Stimulated activated CD4-positive, alpha-beta T cell treated with anti-CD3 and anti-CD28 coated beads, Interleukin-2, amount 100 ng/mL, for 48 hours (primary cell): ENCODE measurements at places on chromosomes 13 and 19.

GRCh38 chr13:99977334-99977911 is 4.2 kb upstream of the ZIC2 start:
- no peak for DNase-seq

DNA sequence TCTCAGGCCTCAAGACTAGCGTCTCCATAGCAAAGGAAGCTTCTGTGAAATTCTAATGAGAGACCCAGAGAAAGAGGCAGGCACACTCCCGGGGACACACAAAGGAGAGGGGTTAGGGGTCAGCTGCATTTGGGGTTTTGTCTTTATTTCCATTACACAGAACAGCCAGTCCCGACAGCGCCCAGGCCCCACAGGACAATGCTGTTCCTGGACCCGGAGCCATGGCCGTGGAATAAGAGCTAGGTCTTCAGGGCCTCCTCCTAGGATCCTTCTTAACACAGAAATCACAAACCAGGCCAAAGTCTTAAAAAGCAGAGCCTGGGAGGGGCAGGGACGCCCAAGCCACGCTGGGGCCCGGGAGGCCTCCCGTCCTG is 22.8 kb downstream of the KCTD15 start:
- no peak for DNase-seq

DNA sequence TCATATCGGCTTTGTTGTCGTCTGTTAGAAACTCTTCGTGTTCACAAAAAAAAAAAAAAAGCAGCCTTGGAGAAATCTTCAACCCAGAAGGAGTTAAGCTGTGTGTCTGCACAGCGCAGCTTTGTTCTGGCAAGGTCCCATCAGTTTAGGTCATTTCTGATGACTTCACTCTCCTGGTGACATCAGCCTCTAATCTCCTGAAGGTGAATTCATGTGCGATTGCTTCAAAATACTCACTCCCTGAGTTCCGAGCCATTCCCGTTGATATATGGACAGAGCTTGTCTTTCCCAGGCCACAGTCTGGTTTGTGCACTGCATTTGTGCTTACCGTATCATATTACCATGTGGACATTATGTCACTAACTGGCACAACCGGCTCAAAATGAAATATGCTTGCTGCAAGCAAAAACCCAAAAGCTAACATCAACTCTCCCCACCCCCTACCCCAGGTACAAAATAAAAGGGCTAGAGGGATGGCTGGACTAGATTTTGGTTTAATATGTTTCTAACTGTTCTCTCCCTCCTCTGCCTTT is 342.4 kb downstream of the KCNRG start:
- no peak for DNase-seq

DNA sequence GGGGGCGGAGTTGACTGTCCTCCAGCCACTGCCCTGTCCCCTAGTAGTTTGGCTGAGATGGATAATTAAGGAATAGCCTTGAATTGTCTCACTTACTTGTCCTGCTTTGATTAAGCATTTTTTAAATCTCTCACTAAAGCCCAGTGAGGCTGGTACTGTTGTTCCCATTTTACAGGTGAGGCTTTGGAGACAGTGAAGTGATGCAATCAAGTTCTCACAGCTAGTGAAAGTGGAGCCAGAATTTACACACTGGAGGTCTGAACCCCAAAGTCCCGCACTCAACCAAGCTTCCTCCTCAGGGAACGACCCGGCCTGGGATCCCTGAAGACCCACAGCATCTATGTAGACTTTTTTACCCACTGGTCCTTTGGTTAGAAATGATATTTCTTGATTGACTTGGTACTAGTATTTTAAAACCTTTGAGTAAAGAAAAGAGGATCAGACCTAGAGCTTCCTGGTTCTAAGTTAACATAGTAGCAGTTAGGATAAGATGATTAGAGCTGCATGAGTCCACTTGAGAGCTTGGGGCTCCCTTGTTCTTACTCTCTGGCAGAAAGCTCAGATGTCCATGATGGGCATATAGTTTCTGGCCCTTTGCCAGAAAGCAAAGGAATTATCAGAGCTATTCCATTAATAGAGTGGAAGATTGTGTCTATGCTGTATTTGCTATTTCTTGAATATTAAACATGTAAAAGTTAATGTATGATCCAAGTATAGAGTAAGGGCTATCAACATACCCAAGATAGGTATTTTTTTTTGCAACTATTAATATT is 154.3 kb downstream of the LMO7 start:
- DNase-seq = no peak

- no peak for DNase-seq
These were observed 3.5 kb downstream of the KLF2 start for GRCh38 chr19:16327911-16328823.

DNA sequence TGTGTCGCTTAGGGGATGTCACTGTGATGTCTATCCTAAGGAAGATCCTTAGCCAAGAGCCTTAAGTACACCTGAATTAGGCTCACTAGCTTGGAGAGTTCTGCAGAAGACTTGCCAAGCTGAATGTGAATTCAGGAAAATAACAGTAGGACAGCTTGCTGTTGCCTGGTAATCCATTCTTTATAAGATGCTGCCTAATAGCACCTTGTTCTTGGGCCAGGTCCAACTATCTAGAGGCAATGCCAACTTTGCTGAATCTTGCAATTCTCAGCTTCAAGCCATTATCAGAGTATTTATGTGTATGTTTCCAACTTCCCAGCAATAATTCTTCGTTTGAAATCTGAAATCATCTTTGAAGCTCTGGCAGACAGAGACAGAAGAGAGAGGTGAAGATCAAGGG is 102.8 kb downstream of the PCDH17 start:
- no peak for DNase-seq

DNA sequence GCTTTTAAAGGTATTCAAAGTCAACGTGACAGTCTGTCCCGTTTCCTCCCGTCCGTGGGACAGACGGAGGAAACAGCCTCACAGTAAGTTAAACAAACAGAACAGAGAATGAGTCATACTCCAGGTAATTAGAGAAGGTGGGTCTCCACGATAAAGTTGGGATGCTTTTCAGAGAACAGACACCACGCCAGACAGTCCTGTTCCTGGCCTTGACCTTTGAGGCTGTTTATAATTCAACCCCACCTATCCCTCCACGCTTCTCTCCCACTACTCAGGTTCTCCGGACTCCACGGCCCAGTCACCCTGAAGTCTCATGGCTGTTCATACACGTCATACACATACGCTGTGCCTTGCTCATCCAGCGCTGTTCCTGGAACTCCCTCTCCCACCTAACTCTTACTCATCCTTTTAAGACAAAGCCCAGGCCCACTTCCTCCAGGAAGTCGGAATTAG is 42.5 kb downstream of the ARHGEF18 start:
- DNase-seq = no peak

DNA sequence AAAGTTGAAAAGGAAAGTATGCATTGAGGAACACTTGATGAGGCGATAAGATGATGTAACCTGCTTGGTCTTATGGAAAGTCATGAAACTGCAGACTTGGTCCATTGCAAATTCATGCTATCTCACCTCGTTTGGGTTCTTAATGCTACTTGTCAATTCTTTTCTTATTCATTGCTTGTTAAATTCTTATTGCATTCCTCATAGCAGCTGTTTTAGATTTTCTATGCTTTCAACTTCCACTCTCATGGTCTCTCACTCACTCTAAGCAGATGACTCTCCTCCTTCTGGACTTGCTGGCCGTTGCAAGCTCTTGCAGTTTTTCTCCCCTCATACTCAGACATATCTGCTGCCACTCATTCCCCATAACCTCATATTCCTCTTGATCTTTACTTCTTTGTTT is 67.8 kb upstream of the CSNK1A1L start:
- no peak for DNase-seq

DNA sequence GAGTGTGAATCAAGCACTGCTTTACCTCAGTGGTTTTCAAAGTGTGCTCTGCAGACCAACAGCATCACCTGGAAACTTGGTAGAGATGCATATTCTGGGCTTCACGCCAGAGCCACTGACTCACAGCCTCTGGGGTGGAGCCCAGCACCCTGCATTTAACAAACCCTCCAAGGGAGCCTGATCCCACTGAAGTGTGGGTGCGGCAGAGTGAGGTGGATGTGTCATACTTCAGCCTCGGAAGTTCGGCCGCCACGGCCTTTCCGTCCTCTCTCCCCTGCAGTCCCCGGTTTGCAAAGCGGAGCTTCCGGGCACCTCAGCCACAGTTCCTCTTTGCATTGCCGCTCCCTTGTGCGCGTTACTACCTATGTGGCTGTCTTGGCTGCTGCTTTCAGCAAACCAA is 33.3 kb upstream of the MICU2 start:
- DNase-seq = peak; percentile 9

GRCh38 chr19:42074513-42075363 is 1.2 kb upstream of the ZNF574 start:
- no peak for DNase-seq

- DNase-seq = no peak
These were observed 813.8 kb downstream of the UQCRFS1 start for GRCh38 chr19:28399187-28399586.

GRCh38 chr13:94112731-94113130 is 366.8 kb downstream of the DCT start:
- DNase-seq = no peak

GRCh38 chr13:99883805-99884204 is 87.8 kb downstream of the ZIC5 start:
- no peak for DNase-seq

DNA sequence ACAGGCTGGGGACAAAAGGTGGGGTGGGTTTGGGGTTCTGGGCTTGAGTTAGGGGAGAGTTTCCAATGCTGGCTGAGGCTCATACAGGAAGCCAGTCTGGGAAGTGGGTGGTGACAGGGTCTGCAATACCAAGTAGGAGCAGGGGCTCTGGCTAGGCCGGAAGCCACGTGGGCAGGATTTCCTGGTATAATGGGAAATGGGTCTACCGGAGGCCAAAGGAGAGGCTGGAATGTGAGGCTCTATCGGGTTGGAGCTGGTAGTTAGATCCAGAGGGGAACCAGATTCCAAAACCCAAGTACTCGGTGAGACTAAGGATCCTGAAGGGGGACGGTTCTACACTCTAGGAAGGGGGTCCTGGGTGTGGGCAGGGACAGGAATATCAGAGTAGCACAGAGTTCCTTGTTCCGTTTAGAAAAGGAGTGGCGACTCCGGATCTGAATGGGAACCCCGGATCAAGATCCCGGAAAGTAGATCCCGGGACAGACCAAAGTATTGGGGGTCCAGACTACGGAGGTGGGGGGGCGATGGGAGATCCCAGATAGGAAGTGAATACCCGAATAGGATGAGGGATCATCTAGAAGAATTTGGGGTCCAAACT is 802 bp downstream of the CDC37 start:
- DNase-seq = no peak

GRCh38 chr13:31949486-31949885 is 82.1 kb upstream of the FRY start:
- DNase-seq = no peak

DNA sequence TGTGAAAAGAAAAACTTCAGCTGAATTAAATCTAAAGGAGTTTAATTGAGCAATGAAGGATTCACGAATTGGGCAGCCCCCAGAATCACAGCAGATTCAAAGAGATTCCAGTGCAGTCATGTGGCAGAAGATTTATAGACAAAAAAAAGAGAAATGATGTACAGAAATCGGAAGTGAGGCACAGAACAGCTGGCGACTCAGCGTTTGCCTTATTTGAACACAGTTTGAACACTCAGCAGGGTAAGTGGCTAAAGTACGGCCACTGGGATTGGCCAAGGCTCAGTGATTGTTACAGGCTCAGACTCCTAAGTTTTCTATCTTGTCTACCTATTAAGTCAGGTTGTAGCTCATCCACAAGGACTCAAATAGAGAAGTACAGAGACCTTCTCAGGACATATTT is 11.6 kb upstream of the CFAP97D2 start:
- DNase-seq = no peak

DNA sequence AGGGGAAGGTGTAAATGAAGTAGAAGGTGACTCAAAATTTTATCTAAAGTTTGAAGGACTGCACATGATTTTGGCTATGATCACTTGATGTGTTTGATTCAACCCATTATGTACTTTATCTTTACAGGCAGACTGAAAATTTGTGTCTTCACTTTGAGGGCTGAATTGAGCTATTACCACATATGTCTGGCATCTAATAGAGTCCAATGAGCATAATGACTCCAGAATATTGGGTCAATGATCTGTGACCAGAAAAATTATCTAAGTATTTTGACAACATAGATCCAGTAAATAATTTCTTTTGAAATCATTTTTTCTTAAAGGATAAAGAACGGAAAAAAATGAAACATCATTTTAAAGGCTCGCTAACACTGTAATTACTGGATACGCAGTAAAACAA is 2810.0 kb downstream of the PCDH9 start:
- no peak for DNase-seq

GRCh38 chr13:72342364-72342763 is 385.1 kb downstream of the MZT1 start:
- no peak for DNase-seq

- no peak for DNase-seq
These were observed 27.4 kb downstream of the LRCH1 start for GRCh38 chr13:46580362-46580839.

DNA sequence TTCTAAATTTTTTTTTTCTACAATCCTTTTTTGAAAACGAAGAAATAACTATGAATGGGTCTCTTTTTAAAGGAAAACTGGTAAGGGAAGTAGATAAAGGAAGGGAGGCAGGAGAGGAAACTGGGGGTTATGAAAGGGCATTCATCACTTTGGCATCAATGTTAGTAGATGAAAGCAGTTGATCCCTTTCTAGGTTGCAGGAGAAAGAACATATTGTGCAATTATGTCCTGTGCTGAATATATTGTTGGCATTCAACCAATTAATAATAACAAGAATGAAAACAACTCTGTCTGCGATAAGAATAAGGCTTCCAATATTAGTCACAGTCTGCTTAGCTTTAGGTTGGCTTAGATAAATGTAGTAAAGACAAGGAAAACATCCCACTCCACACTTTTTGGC is 796.8 kb upstream of the KLHL1 start:
- no peak for DNase-seq

- no peak for DNase-seq
These were observed 11.8 kb downstream of the TGFB1 start for GRCh38 chr19:41341669-41342490.

- no peak for DNase-seq
These were observed 293.7 kb downstream of the POU4F1 start for GRCh38 chr13:78309497-78310180.

DNA sequence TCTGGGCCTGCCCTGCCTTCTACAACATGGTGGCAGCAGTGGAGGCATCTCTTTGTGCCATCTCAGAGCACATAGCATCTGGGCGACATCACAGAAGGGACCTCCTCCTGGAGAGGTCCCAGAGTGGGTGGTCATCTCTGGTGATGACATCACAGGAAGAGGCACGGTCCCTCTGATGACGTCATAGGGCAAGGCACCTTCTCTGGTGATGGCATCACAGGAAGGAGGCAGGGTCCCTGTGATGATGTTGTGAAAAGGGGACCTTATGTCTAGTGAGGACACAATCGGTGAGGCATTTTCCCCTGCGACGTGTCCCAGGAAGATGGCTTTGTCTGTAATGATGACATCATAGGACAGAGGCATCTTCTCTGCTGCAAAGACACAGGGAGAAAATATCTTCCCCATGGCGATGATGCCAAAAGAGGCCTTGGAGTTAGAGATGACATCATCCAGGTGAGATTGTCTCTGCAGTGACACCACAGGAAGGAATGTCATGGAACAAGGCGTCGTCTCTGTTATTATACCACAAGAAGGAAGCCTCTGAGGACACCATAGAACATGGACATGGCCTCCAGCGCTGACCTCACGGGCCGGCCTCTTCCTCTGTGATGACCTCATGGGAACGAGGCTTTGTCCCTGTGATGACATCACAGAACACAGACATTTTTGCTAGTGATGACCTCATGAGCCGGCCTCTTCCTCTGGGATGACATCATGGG is 10.7 kb downstream of the SHISA7 start:
- DNase-seq = no peak
